Endodermal cell (in vitro differentiated cells): ENCODE measurements at places on chromosomes 2 and 18.

DNA sequence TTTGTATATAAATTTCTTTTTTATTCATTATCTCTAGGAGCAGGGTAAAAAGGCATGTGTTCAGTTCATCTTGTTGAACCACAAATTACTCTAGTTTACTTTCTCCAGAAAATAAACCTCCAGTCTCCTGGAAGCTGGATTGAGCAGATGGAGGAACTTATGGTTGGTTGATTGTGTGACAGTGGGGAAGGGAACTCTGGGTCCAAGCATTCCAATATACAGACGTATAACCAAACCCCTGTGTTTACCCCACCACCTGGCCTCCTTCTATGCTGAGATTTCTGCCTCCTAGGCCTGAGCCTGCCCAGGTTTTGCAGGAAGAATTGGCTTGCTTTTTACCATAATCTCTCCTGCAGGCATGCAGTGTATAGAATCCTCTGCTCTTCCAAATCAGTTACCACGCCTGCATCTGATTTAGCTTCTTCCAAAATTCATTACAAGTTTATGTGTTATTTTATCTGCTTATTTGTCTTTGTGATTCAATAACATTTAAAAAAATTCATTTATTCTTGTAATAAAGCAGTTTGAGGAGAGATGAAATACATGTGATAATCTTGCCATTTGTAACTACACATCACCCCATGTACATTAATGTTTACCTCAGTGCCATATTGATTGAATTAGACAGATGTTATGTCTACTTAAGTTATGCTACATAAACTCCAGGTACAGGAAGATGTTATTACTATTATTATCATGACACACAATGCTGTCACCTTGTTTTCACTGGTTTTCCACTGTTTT lies 2.5 kb upstream of the RAB27B start:
- no peak overlapping the region for H3K27ac ChIP-seq
- no peak overlapping the region for H3K4me3 ChIP-seq

DNA sequence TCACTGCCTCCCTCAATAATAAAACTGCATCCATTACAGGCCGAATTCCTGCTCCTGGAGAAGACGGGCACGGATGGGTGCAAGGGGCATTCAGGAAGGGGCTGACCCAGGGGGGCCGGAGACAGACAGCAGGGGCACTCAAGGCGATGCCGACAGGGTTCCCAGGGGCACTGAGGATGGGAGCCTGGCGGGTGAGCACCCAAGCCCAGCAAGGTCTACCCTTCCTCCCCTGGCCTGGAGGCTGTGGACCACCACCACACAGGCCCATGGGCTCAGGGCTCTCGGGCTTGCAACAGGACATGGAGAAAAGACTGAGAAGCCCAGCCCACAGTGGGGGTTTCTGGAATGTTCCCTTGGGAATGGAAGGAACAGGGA lies 104.7 kb upstream of the ODC1 start:
- H3K4me3 ChIP-seq, result no peak overlapping the region
- H3K27me3 ChIP-seq, result no peaks in the 10 kb centered on the region
- no peaks in the 10 kb centered on the region for H3K4me1 ChIP-seq
- H3K36me3 ChIP-seq, result no peaks in the 10 kb centered on the region
- H3K27ac ChIP-seq, result no peak overlapping the region

DNA sequence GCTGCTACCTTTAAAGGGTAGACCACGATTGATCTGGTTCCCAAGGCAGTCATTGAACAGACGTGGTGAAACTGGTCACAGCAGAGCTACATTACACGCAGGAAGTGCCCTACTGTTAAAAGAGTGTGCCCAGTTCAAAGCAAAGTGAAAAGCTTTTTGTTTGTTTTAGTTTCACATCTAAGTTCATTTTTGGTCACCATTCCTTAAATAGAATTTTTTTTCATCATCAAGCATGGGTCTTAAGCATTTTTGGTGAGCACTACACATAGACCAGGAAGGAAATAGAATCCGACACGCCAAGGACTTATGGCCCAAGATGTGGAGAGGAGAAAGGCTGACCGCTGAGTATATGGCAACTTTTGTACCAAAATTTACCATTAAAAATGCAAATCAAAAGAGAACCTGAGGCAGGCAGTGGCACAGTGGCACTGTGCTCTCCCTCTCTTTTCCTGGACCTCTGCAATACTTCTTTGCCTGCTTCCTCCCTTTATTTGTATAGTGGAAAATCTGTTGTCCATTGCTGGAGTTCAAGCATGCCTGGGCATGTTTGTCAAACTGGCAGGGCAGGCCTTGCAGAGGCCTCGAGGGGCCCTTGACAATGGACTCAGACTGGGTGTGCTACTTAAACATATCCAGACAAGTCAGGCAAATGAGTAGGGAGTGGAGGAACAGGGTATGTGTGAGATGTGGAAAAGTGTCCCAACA lies 42.6 kb upstream of the HNRNPA3 start:
- no peaks in the 10 kb centered on the region for H3K36me3 ChIP-seq
- H3K4me3 ChIP-seq, result no peak overlapping the region
- H3K4me1 ChIP-seq, result peaks cover 13% of the 10 kb centered on the region
- no peak for DNase-seq

DNA sequence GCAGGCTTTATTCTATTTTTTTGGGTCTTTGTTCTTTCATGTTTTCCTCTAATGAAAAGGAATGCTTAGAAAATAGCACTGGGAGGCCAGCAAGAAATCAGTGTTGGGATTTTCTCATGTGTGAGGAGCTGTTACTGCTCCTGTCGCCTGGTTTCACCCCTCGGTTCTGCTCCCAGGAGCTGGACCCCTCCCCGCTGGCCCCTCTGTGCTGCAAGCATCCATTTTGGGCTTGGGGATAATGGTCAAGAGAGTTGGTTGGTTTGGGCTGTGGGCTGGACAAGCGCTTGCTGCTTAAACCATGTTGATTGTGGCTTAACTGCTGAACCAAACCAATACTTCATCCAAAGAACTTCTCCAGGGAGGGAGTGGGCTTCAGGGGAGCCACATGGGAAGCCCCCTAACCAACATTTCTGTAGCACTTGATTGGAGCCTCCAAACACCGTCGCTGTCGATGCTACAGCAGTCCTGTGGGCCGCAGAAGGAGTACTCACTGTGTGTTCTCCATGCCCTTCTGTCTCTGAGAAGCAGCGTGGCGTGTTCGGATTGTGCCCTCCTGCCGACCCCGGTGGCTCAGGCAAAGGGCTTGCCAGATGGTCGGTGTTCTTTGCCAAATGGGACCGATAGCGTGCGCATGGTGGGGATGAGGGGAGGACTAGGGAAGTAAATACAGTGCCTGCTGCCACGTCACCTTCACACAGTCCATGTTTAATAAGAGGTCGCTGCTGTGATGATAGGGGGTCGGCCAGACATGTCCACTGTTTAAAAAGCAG lies 40.0 kb downstream of the AGAP1 start:
- no peak overlapping the region for H3K27ac ChIP-seq
- H3K4me3 ChIP-seq, result no peak overlapping the region
- H3K4me1 ChIP-seq, result no peaks in the 10 kb centered on the region

DNA sequence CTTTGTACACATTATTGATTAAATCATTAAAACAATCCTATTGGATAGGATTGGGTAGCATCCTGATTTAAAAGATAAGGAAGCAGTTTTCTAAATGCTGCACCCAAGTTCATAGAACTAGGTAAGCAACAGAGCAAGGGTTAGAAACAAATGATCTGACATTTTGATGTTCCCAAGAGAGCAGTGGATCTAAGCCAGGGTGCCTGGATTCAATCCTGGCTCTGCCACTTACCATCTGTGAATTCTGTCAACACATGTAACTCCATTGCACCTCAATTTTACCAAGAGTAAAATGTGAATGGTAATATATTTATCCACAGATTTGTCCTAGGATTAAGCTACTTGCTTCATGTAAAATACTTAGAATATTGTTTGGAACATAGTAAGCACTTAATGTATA lies 982.6 kb upstream of the FANCL start:
- H3K36me3 ChIP-seq, result no peaks in the 10 kb centered on the region
- H3K4me3 ChIP-seq, result no peak overlapping the region
- no peaks in the 10 kb centered on the region for H3K27me3 ChIP-seq
- no peak overlapping the region for H3K27ac ChIP-seq
- H3K4me1 ChIP-seq, result no peaks in the 10 kb centered on the region
- no peak for DNase-seq

DNA sequence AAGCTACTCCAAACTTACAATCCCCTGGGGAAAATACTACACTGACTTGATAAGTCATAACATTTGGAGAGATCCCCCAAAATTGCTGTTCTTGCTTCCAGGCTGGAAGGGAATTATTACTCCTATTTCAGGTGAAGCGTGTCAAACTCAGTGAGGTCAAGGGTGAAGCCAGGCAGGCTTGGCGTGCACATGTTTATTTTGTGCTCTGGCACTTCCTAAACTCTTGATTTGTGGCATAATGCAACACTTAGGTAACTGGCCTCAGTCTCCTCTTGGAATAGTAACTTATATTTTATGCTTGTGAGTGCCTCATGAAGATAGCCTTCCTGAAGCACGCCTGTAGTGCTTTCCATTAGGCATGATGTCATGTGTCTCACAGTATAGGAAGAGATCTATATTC lies 751.2 kb downstream of the CNTNAP5 start:
- H3K27me3 ChIP-seq, result no peaks in the 10 kb centered on the region
- DNase-seq, result no peak
- no peak overlapping the region for H3K27ac ChIP-seq
- H3K4me1 ChIP-seq, result no peaks in the 10 kb centered on the region

DNA sequence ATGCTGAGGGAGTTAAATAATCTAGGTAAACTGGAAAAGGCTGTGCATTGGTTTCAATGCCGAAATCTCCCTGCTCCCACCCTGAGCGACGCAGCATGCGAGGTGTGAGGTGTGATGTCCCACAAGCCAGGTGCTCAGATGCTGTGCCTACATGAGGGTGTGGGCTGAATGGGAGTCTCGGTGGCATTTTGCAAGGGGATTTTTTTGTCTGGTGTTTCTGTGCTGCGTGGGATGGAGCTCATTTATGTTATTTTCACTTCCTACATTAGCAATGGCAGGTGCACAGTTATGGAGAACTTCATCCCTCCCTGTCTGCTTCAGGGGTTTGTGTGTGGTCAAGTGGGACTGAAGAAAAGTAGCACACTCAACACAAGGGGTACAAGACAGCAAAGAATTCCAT lies 110.2 kb upstream of the CCDC68 start:
- H3K27ac ChIP-seq, result no peak overlapping the region
- no peak for DNase-seq
- H3K4me1 ChIP-seq, result peaks cover 4% of the 10 kb centered on the region
- H3K4me3 ChIP-seq, result no peak overlapping the region
- no peaks in the 10 kb centered on the region for H3K36me3 ChIP-seq

DNA sequence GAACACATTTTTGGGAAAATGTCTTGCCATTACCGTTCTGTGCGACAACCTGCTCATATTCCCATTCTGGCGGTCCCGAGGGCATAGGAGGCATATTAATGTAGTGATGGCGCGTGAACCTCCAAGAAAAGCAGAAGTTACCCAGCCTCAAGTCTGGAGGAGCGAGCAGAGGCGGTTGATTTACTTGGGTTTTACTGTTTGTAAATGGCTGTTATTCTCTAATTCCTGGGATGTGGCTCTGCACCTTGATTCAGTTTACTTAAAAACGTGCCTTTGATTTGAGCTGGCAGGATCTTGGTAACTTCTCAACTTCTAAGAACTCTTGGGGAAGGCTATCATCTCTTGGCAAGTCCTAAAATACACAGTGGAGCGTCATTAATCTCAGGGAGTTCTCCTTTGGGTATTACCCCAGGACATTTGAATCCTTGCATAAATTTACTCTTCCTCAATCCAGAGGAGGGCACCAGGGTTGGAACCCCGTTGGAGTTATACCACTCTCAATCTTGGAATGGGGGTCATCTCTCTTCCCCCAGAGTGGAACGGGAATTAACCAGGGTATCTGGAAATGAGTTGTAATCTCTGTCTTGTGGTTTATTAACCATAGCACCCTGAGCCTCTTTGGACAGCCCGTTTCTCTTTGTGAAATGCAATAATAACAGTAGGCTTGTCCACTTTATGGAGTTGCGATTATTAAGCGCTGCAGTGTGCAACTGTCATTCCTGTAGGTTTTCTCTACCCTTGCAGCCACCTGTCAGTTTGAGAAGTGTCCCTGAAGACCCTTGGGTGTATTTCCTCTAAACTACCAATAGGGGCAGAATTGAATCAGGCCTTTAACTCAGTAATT lies 2.1 kb downstream of the HK2 start:
- H3K36me3 ChIP-seq, result no peaks in the 10 kb centered on the region
- peaks cover 4% of the 10 kb centered on the region for H3K27me3 ChIP-seq
- no peak overlapping the region for H3K27ac ChIP-seq
- peaks cover 4% of the 10 kb centered on the region for H3K4me1 ChIP-seq
- H3K4me3 ChIP-seq, result peak overlapping the region; percentile 83
- peak; percentile 65 for DNase-seq

DNA sequence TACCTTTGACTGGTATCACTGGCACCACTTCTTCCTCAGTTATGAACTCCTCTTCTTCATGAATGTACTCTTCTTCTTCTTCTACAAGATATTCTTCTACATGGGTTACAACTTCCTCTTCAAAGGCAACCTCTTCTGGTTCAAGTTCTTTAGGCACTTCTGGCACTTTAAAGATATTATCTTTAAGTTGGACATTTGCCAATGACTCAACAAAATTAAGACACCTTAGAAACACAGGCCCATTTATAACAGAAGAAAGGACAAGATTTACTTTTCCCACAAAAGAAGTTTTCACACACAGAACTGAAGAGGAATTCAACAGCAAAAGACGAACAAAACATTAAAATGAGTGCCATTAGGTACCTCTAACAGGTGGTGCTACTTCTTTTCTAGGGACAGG lies 127.3 kb downstream of the TTN start:
- DNase-seq, result no peak
- H3K27me3 ChIP-seq, result no peaks in the 10 kb centered on the region
- H3K27ac ChIP-seq, result no peak overlapping the region
- no peaks in the 10 kb centered on the region for H3K4me1 ChIP-seq
- H3K36me3 ChIP-seq, result peaks cover 99% of the 10 kb centered on the region

GRCh38 chr2:228444161-228444560 lies 262.7 kb upstream of the SPHKAP start:
- H3K27ac ChIP-seq, result no peak overlapping the region
- no peak for DNase-seq
- no peak overlapping the region for H3K4me3 ChIP-seq
- no peaks in the 10 kb centered on the region for H3K4me1 ChIP-seq
- no peaks in the 10 kb centered on the region for H3K36me3 ChIP-seq
- no peaks in the 10 kb centered on the region for H3K27me3 ChIP-seq

GRCh38 chr18:61572871-61573270 lies 239.6 kb downstream of the CDH20 start:
- H3K4me3 ChIP-seq, result no peak overlapping the region
- no peaks in the 10 kb centered on the region for H3K27me3 ChIP-seq
- no peaks in the 10 kb centered on the region for H3K36me3 ChIP-seq
- no peak for DNase-seq
- no peaks in the 10 kb centered on the region for H3K4me1 ChIP-seq

DNA sequence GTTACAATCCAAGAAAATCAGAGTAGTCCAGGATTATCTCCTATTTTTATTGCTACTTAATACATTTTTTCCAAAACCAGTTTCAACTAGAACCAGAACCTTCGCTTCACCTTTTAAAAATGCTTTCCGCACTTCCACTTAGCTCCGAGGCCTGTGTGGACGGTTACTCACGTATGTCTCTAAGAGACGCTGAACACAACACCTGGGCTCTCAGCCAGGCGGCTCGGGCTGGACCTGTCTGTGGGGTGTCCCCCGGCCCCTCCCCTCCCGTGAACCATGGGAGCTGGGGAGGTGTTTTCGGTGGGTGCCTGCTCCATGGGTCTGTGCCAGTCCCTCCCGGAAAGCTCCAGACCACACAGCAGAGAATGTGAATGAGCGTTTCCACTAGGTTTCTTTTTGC lies 223.8 kb downstream of the GLI2 start:
- no peak overlapping the region for H3K27ac ChIP-seq
- H3K36me3 ChIP-seq, result no peaks in the 10 kb centered on the region
- no peaks in the 10 kb centered on the region for H3K4me1 ChIP-seq
- H3K4me3 ChIP-seq, result no peak overlapping the region

GRCh38 chr2:157813467-157813866 lies 62.7 kb downstream of the ACVR1 start:
- no peak overlapping the region for H3K27ac ChIP-seq
- no peak overlapping the region for H3K4me3 ChIP-seq
- H3K27me3 ChIP-seq, result no peaks in the 10 kb centered on the region
- peaks cover 32% of the 10 kb centered on the region for H3K36me3 ChIP-seq
